Smooth muscle cell of the brain vasculature (primary cell): ENCODE measurements at places on chromosomes 12 and 14.

- no peak for DNase-seq
Measured at GRCh38 chr14:71985538-71986189, 53.4 kb downstream of the RGS6 start.

GRCh38 chr12:131806674-131807073 lies 21.5 kb upstream of the MMP17 start:
- no peak for DNase-seq

- no peak for DNase-seq
Measured at GRCh38 chr12:123099560-123100192, 51.2 kb downstream of the PITPNM2 start.

DNA sequence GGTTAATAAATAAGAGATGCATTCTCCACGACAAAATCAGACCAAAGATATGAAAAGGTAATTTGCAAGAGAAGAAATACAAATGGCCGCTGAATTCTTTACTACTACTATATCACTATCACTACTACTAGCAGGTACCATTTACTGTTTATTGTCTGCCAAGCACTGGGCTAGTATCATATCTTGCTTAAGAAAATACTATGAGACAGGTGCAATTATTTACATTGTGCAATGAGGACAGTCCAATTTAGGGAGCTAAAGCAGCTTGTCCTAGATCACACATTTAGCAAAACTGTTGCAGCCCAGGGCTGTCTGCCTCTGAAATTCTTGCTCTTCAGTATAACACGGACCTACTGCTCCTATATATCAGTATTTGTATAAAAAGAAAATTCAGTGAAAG lies 52.8 kb downstream of the CRADD start:
- no peak for DNase-seq

- no peak for DNase-seq
Measured at GRCh38 chr14:33317675-33318074, 379.0 kb downstream of the NPAS3 start.

- no peak for DNase-seq
Measured at GRCh38 chr12:95051241-95051640, 22.2 kb downstream of the NR2C1 start.

- DNase-seq = no peak
Measured at GRCh38 chr12:122738571-122738970, 7.9 kb upstream of the HCAR1 start.

GRCh38 chr12:22206111-22206728 lies 128.3 kb downstream of the ST8SIA1 start:
- DNase-seq = no peak

- DNase-seq = no peak
Measured at GRCh38 chr14:104968541-104969401, 9.4 kb downstream of the AHNAK2 start.

DNA sequence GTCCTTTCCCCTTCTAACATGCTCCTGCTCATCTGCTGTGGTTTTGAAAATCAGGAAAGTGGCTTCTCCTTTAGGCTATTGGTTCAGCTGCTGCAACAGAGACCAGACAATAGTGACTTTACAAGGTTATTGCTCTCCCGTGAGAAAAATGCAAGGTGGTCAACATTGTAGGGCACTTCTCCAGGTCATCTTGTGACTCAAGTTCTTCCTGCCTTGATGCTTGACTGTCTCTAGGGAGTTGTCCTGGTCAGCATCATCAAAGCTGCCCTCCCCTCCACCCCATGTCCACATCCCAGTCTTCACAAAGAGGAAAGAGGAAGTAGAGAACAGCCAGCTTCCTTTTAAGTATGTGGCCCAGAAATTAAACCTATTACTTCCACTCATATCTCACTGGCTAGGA lies 3.9 kb upstream of the TMEM63C start:
- DNase-seq = no peak

- DNase-seq = no peak
Measured at GRCh38 chr14:78491048-78491447, 320.9 kb downstream of the NRXN3 start.

DNA sequence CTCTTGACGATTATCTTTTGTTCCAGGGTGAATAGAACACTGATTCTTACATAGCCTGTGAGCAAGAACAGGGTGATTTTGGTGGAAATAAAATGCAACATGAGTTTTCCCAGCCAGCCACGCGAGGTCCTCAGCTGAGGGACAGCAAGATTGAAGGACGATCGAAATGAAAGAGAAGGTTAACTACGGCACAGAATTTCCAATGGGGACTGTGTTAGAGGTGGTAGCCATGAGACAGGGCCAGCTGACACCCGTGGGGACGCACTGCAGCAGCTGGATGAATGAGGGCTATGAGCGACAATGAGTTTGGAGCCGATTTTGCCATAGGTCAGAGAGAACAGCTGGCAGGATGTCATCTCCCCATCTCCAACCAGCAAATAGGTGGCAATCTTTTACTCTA lies 243.4 kb upstream of the PELI2 start:
- DNase-seq = no peak
